ENCODE measurements at places on chromosomes 7 and 10.

GRCh38 chr7:83941300-83941699 lies 253.3 kb downstream of the SEMA3A start:
- DNase-seq = no peak

DNA sequence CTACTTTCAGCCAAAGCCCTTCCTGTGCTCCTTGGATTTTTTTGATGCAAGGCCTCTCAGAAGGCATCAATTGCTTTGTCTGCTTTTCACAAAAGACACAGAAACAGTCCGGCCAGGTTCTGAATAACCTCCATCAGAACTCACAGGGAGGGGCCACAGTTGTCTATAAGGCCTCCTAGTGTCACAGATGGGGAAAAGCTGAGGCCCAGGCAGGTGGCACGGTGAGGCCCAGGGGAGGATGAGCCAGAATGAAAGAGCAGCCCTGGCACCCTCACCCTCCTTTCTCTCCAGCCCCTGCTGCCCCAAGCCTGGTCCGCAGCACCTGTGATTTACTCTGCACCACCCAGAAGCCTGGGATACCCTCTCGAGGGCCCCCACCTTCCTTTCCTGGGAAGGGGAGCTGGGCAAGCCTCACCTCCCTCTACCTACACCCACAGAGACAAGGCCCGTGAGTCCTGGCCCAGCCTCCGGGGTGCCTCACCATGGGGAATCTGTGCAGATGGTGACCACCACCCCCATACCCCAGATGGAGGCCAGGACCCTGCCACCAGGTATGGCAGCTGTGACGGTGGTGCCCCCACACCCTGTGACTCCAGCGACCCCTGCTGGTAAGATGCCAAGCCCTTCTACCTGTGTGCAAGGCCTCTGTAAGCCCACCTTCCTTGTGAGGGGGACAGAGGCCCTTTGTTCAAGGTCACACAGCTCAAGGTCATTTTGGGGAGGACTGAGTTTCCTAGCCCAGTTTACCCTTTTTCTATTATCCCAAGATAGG lies 26.2 kb upstream of the ZNF467 start:
- peak; percentile 54 for DNase-seq

GRCh38 chr7:2644562-2645273 lies 12.9 kb downstream of the TTYH3 start:
- DNase-seq = no peak

- DNase-seq = no peak
Observed at GRCh38 chr7:112452102-112452888, 2.0 kb downstream of the IFRD1 start.

Data from stimulated activated CD4-positive, alpha-beta T cell treated with anti-CD3 and anti-CD28 coated beads, Interleukin-4, amount 100 ng/mL, for 48 hours (primary cell).